Stimulated activated CD8-positive, alpha-beta memory T cell treated with anti-CD3 and anti-CD28 coated beads, Interleukin-2, amount 100 ng/mL, for 1 hour (primary cell): ENCODE measurements at places on chromosomes 3 and 15.

GRCh38 chr3:190618330-190619030 lies 104.6 kb downstream of the IL1RAP start:
- no peak for DNase-seq

- DNase-seq, result no peak
These were observed 134.1 kb downstream of the NLGN1 start for GRCh38 chr3:173531602-173532001.

- DNase-seq, result no peak
These were observed 100.5 kb downstream of the AKAP13 start for GRCh38 chr15:85480923-85481322.

DNA sequence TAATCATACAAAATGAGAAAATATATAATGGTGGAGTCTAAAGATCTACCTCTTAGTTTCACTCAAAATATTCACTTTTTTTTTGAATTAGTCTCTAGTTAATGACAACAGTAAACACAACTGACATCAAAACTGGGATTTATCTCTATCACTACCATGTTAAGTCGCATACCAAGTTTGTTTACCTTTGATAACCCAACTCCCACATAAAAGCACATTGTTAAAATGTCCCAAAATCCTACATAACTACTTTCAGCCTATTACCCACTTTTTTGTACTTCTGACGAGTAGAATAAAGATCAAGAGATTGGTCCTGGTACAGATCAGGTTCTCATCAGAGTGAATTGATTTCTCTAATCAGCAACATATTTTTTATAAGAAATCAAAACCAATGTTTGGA lies 518.5 kb downstream of the EPHA3 start:
- DNase-seq, result no peak

DNA sequence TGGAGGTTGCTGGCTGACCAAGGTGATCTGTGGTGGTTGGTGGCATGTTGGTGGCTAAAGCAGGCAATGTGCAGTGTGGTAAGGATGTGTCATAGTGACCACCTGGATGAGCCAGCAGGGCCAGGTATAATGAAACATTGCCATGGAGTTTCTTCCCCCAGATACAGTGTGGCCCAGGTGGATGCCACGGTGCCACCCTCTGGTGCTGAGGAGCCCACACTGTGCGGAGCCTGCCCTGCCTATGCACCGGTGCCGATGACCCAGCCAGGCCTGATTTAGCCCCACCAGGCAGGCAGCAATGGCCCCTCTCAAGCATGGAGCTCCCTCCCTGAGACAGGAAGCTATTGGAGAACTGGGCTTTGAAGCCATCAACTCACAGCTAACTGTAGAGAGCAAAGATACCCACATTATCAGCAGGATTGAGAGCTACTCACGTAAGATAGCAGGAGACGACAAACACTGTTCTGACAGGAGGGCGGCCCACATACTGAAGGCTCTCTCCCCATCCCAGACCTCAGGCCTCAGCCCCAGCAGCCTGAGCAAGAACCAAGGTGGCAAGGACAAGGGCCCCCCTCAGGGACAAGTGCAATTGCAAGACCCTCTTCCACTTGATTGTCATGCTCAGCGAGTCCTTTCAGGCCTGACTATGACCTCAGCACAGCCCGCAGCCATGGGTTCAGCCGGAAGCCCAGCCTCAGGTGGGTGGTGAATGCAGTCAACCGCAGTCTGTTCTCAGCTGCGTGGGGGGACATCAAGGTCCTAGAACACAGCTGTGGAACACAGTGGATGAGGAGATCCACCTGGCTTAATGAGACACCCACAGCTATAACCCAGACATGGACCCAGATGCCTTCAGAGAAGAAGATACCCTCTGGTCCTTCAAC lies 82.8 kb upstream of the CDV3 start:
- no peak for DNase-seq

DNA sequence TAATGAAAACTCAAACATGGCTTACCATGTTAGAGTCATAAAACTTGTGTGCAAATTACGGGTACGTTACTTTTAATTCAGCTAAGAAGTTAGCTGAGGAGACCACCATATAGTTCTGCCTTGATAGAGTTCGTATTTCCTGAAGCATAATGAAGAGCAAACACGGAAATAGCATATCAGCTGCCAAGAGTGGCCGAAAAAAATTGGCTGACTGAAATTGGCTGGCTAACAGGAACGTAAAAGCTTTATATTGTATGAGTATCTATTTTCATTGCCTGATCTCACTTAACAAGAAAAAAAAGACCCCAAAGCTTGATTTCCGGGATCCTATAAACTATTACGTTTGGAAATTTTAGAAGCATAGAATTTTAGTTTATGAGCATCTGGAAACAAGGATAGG lies 1222.9 kb downstream of the ZPLD1 start:
- no peak for DNase-seq

DNA sequence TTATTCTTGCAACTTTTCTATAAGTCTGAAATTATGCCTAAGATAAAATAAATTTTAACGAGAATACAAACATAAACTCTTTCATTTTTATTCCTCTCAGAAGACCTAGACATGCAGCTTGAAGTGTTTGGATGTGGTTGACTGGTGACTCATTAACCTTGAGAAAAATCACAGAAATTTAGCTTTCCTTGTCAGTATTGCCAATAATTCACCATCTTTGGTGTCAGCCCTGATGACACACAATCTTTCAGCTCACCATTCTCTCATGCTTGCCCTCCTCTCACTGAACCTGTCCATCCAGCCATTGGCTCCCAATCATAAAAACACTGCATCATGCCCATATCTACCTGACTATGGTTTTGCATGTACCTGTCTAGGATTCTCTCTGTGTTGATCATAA lies 22.6 kb upstream of the TNFAIP8L3 start:
- no peak for DNase-seq

DNA sequence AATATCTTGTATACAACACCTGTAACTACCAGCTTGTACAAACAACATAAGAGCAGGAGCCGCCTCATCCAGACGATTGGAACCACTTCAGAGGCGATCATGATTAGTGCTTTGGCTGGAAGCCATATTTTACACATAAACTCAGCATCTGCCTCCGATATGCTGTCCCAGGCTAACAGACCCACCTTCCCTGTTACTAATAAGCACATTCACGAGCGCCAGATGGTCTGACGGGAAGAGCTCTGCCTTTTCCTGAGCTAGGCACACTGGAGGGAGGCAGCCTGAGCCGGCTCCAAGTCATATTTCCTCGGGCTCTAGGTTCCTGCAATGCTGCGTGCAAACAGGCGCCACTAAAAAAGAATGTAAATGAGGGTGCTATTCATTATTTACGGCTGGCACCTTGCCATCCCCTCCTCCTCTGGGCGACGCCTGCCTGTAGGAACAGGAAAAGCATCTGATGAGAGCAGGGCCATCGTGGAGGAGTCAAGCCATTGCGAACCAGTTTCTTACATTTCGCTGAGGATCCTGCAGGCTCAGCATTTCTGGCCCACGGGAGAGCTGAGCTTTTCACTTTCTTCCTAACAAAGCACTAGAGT lies 98.2 kb downstream of the ANXA2 start:
- no peak for DNase-seq

DNA sequence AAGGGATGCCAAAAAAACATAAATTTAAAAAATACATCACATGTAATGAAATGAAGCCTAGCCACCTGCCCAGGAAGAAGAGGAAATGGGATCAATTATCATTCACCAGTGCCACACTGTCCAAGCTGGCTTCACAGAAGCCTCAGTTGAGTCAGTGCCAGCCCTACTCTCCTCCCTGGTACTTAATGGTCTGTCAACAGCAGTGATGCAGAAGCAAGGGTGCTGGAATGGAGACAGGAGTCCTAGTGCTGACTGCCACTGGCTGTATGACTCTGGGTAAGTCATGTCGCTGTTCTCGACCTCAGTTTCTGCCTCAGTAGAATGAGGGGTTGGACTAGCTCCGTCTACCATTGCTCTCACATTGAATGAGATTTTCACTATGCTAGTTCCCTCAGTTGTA lies 78.5 kb upstream of the LARS2 start:
- DNase-seq, result no peak

DNA sequence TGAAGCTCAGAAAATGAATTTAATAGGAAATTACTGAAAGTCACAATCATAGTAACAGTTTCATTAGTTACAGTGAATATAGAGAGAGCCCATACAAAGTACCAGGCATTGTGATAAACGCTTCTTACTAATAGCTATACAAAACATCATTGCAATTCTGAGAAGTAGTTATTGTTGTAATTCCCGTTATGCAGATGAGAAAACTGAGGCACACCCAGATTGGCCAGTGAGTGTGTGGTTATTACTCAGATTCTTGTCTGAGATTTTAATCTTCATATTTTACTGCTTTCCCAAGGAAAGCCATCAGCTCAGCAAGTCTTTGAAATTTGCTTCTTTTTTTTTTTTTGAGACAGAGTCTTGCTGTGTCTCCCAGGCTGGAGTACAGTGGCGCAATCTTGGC lies 14.3 kb downstream of the FLNB start:
- DNase-seq, result no peak

DNA sequence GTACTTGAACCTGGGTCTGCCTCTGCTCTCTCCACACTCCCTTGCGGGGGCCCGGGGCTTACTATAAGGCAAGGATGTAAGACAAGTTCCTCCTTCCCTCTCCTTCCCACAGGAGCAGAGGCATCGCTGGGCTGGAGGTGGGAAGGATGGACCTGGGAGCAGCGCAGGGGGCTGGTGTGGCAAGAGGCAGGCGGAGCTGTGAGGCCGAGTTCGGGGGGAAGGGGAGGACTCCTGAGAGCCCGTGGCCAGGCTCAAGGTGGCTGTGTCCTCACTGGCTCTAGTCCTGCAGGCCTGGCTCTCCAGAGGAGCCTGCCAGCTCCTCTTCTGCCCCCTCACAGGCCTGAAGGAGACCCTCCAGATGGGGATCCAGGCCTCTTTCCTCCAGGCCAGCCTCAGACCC lies 1.0 kb upstream of the NR2E3 start:
- DNase-seq, result no peak

- DNase-seq, result no peak
These were observed 472 bp downstream of the CHST14 start for GRCh38 chr15:40471105-40471807.
